ENCODE measurements at places on chromosomes 4 and X.

- no peak for DNase-seq
These were observed 27.9 kb downstream of the NKX3-2 start for GRCh38 chr4:13516315-13516860.

GRCh38 chr4:95087657-95088455 is 330.1 kb downstream of the BMPR1B start:
- no peak for DNase-seq

DNA sequence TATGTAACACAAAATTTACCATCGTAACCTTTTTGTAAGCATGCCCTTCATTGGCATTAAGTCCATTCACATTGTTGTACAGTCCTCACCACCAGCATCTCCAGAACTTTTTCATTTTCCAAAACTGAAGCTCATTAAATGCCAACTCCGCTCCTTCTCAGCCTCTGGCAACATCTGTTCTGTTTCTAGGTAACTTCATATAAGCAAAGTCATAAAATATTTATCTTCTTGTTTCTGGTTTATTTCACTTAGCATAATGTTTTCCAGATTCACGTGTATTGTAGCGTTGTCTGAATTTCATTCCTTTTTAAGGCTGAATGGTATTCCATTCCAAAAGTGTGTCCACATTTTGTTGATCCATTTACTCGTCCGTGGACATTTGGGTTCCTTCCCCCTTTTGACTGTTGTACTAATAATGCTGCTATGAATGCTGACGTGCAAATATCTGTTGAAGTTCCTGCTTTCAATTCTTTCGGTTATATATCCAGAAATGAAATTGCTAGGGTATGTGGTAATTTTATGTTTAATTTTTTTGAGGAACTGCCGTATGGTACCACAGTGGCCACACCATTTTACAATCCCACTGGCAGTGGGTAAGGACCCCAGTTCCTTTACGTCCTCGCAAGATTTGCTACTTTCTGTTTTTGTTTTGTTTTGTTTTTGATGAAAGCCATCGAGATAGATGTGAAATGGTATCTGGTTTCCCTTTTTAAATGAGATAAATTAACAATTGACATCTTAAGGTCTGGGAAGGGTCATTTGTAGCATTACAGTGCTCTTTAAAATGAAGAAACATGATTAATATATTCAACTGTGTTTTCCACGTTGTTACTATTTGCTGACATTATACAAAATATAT is 63.4 kb downstream of the PTTG2 start:
- DNase-seq: no peak

DNA sequence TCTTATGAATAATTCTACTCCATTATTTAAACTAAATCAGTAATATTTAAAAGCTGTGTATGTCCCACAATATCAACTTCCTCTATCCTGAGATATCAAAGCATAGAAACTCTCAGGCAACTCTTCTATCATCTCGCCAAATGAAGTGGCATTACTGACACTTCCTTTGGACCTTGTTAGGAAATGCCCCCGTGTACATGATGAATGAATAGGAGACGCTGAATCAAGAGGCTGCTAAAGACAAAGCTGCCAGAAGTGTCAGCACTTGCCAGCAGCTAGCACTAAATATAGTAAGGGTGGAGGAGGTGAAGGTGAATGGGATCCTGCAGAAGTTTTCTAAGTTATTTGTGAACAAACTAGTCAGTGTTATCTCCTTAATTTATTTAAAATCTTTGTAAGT is 99.5 kb upstream of the BLTP1 start:
- no peak for DNase-seq

DNA sequence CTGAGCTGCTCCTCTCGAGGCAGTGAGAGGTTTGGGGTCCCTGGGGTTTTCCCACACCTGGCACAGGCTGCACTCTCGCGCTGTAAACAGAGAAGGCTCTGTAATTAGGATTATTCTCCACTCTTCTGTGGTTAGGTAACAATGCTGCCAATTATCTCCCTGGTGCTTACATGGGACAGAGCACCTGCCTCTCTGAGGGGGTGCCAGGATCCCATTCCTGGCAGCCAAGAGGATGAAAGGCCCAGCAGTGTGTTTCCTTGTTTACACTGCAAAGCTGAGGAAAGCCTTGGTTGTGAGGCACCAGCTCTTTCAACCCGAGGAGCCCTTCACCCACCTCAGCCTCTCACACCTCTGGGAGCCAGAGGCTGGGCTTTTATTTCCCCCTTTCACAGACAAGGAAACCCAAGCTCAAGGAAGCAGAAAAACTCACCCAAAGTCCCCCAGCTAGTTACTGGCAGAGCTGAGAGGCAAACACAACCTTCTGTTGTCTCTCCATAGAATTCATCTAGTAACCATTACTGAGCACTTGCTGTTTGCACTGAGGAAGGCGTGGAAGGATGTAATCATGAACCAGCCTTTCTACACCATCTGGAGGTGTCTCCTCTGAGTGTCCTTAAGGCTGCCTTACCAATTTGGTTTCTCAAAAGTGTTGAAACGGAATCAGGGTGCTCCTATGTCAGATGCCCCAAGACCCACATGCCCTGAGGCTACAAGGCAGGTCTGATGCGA is 39.7 kb upstream of the PROM1 start:
- no peak for DNase-seq

DNA sequence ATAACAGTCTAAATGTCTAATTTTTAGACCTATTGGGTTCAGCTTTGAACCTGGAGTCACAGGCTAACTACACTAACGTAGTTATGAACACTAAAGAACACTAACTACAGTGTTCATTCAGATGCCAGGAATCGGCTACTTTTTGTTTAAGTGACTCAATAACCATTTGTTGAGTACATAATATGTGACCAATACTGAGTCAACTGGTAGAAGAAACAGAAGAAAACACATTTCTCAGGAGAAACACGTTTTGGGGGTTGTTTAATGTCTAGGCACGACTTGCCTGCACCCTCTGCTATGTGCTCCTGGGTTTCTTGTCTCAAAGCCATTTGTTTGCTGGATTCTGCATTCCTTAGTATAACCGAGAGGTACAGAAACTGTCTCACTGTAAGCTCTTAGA is 18.6 kb upstream of the CLNK start:
- no peak for DNase-seq

DNA sequence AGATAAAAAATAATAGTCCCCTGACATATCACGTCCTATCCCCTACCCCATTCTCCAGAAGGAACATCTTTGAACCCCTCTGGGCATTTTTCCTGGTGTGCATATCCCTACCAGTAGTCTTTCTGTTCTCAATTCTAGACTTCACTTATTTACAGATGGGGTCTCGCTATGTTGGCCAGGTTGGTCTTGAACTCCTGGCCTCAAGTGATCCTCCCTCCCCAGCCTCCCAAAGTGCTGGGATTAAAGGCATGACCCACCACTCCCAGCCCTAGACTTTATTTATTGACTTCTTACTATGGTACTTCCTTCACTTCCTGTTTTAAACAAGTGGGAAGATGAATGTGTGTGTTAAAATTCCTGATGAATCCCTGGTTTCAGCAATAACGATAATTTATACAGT is 612 bp upstream of the RRAGB start:
- DNase-seq: no peak

- DNase-seq: no peak
These were observed 297.9 kb downstream of the GPM6A start for GRCh38 chr4:175514174-175514573.

- no peak for DNase-seq
These were observed 38.9 kb upstream of the BCLAF3 start for GRCh38 chrX:20029728-20030127.

- no peak for DNase-seq
These were observed 456.3 kb downstream of the PDGFC start for GRCh38 chr4:156515295-156515694.

DNA sequence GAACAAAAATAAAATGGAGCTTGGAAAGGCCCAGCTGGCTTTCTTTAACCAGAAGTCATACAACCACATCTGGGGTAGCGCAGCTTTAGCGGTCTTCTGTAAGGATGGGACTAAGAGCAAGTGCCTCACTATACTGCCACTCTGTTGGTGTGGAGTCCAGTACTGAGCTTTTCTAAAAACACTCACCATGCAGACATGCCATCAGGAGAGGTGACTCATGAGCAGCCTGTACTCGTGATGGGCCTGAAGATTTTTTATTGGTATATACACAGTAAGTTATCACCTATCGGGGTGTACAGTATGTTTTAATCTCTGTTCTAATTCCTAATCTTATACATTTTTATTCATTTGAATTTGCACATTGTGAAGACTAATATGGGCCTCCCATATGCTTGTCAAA is 9.6 kb downstream of the PPP3CA start:
- DNase-seq: no peak

- no peak for DNase-seq
These were observed 48.6 kb upstream of the AMELX start for GRCh38 chrX:11244636-11245035.

- DNase-seq: no peak
These were observed 13.2 kb downstream of the TAPT1 start for GRCh38 chr4:16213121-16213520.

DNA sequence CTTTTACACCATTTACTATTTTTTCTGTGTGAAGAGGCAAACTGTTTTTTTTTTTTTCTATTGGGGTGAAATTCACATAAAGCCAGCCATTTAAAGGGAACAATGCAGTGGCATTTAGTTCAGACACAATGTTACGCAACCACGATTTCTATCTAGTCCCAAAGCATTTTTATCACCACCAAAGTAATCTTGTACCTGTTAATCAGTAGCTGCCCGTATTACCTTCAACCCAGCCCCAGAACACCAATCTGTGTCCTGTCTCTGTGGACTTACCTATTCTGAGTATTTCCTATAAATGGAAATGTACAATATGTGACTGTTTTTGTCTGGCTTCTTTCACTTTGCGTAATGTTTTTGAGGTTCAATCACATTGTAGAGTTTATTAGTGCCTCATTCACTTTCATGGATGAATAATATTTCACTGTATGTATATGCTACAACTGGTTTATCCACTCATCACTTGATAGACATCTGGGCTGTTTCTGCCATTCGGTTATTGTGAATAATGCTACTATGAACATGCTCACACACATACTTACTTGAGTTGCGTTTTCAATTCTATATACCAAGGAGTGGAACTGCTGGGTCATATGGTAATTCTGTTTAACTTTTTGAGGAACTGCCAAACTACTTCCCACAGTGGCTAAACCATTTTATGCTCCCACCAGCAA is 116.2 kb downstream of the CDS1 start:
- DNase-seq: no peak

DNA sequence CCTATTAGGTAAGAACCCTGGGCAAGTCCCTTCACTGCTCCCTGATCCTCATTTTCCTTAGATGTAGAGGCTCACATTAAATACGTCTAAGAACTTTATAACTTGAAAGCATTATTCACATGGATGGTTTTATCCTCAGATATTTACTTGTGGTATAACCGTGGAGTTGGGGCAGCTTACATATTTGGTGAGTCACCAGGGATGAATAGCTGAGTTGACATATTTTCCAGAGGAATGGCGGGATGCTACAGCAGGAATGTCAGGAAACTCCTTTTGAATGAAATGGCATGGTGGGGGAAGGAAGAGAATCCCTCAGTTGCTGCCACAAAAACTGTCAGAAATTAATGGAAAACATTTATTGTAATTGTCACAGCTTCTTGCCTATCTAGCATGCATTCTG is 165.3 kb upstream of the RPS6KA3 start:
- DNase-seq: no peak

GRCh38 chr4:133594390-133595207 is 445.5 kb downstream of the PCDH10 start:
- DNase-seq: no peak

DNA sequence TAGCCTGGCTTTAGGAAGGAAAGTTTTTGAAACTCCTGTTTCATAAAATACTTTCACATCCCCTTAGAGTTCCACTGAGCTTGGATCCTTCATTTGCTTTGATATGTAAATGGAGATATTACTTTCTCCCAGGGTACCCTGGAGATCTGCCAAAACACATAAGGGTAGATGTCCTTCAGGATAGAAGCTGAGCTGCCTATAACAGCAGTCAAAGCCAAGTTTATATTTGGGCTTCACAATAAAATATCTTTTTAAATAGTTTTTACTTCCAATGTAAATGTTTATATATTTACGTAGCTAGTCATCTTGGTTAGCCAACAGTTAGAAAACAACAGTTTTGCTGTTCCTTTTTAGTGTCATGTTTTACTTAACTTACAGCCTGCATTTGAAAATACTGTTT is 742.3 kb upstream of the POU3F4 start:
- no peak for DNase-seq

DNA sequence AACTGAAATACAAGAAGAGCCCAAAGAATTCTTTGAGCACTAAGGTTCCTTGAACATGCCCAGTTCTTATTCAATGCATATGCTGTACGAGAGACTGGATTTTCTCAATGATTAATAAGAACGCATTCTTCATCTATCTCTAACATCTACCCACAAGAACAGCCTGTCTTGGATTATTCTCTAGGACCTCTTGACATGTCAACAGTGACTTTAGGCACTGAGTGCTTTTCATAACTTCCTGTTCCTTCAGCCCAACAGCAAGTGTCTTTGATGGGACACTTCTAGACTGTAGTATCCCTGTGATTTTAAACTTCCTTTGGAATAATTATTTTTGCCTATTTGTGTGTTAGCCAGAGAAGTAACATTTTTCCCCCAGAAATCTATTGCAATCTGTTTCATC is 69.3 kb downstream of the OPHN1 start:
- DNase-seq: no peak

DNA sequence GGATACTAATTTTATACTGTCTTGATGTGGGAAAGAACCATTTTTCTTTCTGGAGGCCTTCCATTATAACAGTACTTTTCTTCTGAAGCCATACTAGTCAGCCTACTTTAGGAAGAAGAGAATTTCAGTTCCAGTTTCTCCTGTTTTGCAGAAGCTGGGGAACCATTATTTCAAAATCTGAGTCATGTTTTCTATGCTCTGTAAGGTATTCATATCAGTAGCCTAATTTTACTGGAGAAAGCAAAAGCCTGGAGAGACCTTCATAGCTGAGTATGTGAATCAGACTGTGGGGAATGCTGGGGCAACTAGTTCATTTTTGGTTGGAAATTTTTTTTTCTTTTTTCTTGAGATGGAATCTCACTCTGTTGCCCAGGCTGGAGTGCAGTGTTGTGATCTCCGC is 22.4 kb downstream of the AFF1 start:
- no peak for DNase-seq

GRCh38 chrX:111511477-111511876 is at the start of gene SERTM2:
SERTM2 (plus strand) TSS chrX:111511645; CDS start chrX:111518858, 7,213 bp downstream.
- no peak for DNase-seq

DNA sequence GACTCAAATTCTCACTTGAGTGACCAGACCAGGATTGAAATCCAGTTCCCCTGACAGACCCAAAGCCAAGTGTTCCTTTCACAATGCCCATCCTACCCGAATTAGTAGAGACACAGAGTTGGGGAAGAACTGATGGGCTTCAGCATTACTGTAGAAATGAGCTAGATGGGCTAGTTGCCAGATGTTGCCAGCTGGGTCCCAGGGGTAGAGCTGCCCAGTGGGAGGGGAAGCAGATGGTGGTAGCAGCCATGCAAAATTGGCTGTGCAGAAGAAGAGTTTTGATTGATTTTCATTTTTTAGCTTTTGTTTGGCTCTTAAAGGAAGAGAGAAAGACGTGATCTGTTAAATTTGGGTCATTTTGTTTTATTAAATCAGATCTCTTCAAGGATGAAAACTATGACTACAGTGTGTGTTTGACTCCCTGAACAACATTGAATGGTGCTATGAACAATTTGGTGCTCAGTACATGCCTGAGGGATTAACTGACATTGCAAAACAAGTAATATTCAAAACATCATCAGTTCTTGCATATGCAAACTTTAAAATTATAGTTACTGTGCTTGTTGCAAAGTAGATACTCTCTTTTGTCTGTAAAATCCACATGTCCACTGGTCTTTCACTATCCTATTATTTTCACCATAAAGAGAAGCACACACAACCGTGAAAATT is 86.0 kb downstream of the PARM1 start:
- no peak for DNase-seq
